ENCODE measurements at places on chromosomes 2 and 18.

- DNase-seq = no peak
Observed at GRCh38 chr18:65859075-65859474, 108.3 kb downstream of the CDH7 start.

GRCh38 chr2:72211350-72211749 lies 63.7 kb upstream of the CYP26B1 start:
- DNase-seq = no peak

DNA sequence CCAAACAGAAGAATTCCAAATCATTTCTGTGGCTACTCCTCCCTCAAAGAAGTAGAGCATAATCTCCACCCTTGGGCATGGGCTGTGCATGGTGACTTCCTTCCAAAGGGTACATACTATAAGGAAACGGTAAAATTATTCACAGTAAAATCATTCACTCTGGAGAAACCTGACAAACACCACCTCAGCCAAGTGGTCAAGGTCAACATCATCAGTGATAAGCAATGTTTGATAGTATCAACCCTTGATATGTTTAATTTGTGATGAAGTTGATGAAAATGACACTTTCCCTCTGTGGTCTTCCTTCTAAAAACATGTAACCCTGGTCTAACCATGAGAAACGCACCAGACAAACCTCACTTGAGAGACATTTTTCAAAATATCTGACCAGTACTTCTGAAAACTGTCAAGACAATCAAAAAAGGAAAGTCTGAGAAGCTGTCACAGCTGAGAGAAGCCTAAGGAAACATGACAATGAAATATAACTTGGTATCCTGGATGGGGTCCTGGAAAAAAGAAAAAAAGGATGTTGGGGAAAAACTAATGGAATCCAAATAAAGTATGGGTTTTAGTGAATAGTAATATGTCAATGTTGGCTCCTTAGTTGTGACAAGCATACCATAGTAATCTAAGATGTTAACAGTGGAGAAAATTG lies 9.4 kb upstream of the TXNDC2 start:
- DNase-seq = no peak

- DNase-seq = no peak
Observed at GRCh38 chr2:66571918-66572317, 137.0 kb downstream of the MEIS1 start.

DNA sequence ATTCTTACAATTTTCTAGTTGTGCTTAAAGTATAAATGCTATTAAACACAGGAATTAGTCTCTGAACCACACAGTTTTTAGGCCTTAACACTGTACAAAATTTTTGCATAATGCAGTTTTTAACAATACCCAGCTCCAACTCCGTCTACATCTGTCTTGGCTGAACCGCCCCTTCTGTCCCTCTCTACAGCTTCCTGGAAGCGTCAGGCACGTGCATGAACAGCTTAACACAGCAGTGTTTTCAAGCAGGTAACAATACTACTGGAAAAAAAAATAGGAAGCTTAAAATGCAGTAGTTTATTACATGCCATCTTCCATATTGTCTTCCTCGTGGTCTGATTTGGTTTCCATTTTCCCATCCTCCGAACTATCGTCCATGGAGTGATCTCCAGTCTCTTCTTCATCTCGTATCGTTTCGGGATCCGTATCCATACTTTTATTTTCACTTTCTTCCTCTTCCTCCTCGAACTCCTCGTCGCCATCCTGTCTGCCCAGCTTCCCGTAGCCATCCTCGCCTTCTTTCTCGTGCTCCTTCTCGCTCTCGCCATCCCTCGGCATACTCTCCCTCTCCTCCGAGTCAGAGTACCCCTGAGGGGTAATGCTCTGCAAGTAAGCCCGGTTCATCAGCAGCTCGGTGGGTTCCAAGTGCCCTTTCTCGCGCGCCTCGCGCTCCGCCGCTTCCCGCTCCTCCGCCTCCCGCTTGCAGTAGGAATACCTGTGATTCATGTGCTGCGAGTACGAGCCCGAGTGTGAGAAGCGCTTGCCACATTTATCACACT lies 130.6 kb downstream of the ZEB2 start:
- peak; percentile 41 for DNase-seq

- DNase-seq = no peak
Observed at GRCh38 chr2:65532937-65533336, 100.5 kb upstream of the SPRED2 start.

- DNase-seq = no peak
Observed at GRCh38 chr18:11529081-11529480, 80.3 kb upstream of the SLC35G4 start.

- DNase-seq = no peak
Observed at GRCh38 chr2:118654945-118655344, 192.5 kb downstream of the EN1 start.

DNA sequence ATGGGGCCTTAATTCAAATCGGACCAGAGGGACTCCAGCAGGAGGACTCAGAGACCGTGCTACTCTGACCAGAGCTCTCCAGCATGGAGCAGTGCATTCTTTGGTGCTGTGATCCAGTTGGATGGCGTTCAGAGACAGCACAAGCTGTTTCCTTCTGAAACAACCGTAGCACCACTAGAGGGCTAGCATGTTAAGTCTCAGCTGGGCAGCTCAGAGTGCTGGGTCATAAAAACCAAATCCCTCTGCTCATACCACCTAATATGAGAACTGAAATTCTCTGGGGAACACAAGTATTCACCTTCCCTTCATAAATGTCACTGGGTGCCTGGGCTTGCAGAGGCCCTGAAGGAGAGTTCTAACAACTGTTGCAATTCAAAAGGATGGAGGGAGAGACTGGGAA lies 97.7 kb upstream of the TFCP2L1 start:
- DNase-seq = no peak

- no peak for DNase-seq
Observed at GRCh38 chr2:101744832-101745231, 47.3 kb downstream of the MAP4K4 start.

- no peak for DNase-seq
Observed at GRCh38 chr2:102159295-102159694, 16.7 kb downstream of the IL1R1 start.

DNA sequence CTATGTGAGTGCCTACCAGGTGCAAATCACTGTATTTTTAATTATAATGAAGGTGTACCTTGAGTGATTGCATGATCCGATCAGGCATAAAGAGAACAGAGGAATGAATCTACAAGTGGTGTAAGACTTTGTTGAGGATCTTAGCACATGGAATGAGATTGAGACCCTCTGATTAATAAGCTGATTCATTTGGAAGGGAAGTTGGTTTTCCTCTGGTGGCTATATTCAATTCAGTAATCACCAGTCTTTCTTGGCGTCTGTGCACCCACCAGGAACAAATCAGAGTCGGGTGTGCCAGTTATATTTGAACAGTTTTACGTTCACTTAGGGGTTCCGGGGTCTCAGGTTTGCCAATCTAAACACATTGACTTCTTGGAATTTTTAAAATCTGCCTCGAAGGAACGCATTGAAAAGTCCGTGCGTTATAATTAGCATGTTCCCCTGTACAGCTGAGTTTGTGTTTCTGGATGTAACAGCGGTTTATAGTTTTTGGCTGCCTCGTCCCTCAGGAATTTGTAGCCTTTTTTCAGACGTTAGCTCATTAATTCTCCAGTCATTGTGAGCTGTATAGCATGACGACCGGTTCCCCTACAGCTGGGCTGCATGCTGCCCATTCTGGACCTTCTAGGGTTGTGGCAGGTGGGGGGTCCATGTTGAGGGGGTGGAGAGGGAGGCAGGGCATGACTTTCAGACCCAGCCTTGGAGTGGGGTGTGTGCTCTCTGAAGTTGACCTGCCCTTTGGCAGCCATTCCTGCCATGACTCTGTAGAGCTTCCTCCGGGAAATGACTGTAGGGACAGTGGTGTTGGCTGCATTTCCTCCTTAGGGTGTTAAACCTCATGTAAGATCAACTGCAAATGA lies 20.3 kb downstream of the MYO1B start:
- DNase-seq = peak; percentile 78

DNA sequence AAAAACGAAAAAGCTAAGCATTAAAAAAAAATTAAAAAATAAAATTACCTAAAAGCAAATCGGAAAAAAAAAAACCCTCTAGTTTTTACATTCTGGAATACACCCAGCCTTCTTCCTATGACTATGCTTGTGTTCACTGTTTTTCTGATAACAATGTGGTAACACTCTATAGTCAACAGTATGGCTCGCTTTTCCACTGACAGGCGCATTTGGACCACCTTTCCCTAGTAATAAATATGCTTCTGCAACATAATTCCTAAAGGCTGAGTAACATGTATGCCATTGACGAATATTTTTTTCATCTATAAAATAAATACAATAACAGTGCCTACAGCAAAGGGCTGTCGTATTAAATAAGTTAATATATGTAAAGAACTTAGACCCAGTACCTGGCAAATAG lies 27.9 kb downstream of the NOL10 start:
- DNase-seq = no peak

- DNase-seq = no peak
Observed at GRCh38 chr18:13268158-13269012, 49.8 kb downstream of the LDLRAD4 start.

DNA sequence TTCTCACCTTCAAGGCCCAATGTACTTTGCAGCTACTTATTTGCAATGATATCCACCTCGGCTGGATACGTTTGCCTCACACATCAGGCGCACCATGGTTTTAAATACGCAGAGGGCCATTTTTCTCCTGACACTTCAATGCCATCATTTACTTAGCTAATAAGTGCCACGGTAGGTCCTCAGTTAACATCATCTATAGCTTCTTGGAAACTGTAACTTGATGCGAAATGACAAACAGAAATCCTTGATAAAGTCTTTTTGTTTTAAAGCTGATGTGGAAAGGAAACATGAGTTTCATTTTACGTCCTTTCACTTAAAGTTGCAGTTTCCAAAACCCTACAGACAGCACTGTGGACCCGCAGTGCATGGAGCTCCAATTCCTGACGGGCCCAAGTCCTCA lies 37.1 kb downstream of the ZNF516 start:
- DNase-seq = no peak

GRCh38 chr2:1484131-1484884 lies 71.0 kb downstream of the TPO start:
- no peak for DNase-seq

DNA sequence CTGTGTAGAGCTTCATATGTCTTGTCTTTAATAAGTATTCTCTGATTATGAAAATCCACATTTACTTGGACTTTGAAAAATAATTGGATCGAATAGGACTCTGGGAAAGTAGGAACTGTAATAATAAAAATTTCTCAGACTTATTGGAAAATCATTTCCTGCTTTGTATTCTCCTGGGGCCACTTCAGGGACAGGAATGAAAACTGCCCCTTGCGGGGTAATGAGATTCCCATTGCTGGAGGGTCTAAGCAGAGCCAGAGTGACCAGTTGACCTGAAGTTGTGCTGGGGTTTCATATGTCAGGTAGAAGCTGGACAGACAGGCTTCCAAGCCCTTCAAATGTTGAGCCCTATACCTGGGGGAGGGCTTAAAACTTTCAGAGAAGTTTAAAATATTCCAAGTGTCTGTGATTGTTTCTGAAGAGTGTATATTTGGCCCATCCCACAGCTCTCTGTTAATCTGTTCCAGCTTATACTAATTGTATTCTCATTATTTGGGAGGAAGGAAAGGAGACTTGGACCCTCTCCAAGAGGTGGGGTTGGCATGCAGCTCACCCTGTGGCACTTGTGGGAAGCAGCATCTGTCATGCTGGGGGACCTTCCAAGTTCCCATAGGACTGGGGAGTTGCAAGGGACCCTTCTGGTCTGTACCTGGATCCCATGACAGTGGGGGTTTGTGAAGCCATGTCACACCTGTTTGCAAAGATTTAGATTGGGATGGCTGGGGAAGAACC lies 268.7 kb upstream of the ATP5MC3 start:
- no peak for DNase-seq

- DNase-seq = no peak
Observed at GRCh38 chr2:102030855-102031527, 39.2 kb downstream of the IL1R2 start.

- DNase-seq = no peak
Observed at GRCh38 chr2:10377052-10377746, 70.9 kb downstream of the ODC1 start.

- DNase-seq = no peak
Observed at GRCh38 chr2:211126256-211126655, 569.9 kb downstream of the CPS1 start.

GRCh38 chr18:48732767-48733424 lies 194.1 kb downstream of the CTIF start:
- no peak for DNase-seq

GRCh38 chr18:7902399-7902839 lies 335.3 kb downstream of the PTPRM start:
- peak; percentile 25 for DNase-seq

DNA sequence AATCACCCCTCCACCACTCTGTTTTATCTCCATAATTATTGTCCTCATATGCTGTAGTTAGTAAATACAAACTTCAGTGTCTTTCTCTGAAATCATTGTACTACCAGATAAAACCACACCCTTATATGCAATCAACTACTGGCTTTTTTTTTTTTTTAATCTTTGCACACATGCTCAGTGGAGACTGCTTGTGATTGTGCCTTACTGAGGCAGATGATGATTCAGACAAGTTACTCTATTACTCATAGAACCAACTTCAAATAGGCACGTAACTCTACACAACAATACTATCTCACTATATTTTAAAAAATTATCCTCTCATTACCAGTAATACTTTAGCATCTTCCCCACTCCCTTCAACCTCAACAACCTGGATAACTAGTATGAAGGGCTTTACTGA lies 1278.4 kb upstream of the PIK3C3 start:
- DNase-seq = no peak

DNA sequence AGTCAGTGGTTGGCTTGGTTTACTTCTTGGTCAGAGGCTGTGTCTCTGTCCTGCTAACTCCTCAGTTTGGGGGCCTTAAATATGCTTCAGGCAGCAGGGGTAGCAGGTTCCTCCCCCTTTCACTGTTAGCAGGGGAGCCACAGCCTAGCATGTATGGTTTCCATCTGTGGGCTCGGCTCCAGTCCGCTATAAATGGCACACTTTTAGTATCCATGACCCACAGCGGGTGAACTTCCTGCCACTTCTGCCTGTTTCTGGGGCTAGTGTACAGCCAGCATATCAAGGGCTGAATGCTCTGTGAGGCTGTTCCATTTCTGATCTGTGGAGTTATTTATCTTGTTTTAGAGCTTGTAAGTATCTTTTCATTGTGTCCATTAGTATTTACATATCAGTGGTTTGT lies 58.3 kb downstream of the MRPL33 start:
- no peak for DNase-seq

GRCh38 chr18:78126536-78126935 lies 853.1 kb upstream of the SALL3 start:
- no peak for DNase-seq

DNA sequence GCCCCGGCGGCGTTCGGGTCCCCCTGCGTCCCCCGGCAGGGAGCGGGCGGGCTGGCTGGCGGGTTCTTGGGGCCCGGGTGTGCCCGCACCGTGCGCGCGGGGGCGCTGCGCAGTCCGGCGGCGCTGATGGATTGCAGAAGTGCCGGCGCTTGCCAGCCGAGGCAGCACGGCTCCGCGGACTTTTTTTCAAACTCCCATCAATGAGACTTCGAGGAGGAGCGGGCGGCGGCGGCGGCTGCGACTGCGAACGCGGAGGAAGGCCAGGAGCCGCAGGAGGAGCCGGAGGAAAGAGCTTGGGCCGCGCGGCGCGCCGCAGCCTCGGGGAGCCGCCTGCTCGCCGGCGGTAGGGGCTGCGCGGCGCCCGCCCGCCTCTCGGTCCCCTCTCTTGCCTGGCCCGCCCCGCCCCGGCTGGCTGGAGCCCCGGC lies at the start of gene GLI2:
GLI2 (plus strand) TSS at position 123 of the 425 bp plus-strand sequence. CDS start 61,453 bp downstream, outside the sequence.
- no peak for DNase-seq

Data from right lobe of liver (tissue), 6 donors.